ENCODE measurements at places on chromosomes 5 and 9. TPM values are rescaled to one million over a fixed set of nuclear protein-coding genes. Genes with fewer than 3 reads are reported as not detected.

The KIF3A gene
- total RNA-seq = 13.8 TPM

The RUSC2 gene
- 0.45 TPM for total RNA-seq

The AHRR gene
- 0.55 TPM for total RNA-seq

The TXNDC8 gene
- total RNA-seq = not detected

The NIPAL4 gene
- 0.49 TPM for total RNA-seq

The CARD6 gene
- 4.3 TPM for total RNA-seq

The RETREG1 gene
- 50.3 TPM for total RNA-seq

The N4BP3 gene
- 5.1 TPM for total RNA-seq

The MIGA2 gene
- 95.7 TPM for total RNA-seq

The ASB6 gene
- 28.4 TPM for total RNA-seq

The FREM1 gene
- total RNA-seq = not detected

The BRD8 gene
- total RNA-seq = 29.5 TPM

The INSYN2B gene
- not detected for total RNA-seq

The NKD2 gene
- 0.23 TPM for total RNA-seq

The TSSK1B gene
- not detected for total RNA-seq

The TAF1L gene
- not detected for total RNA-seq

The PDCD1LG2 gene
- 0.54 TPM for total RNA-seq

The SLC6A7 gene
- not detected for total RNA-seq

The ARL14EPL gene
- not detected for total RNA-seq

The TNFSF15 gene
- not detected for total RNA-seq

The GRM6 gene
- total RNA-seq = not detected

The CER1 gene
- total RNA-seq = not detected

The RFESD gene
- total RNA-seq = 4.2 TPM

The ATP10B gene
- 0.07 TPM for total RNA-seq

The CSF2 gene
- total RNA-seq = not detected

The PCDHGB1 gene
- 0.13 TPM for total RNA-seq

The DMRTA1 gene
- 0.03 TPM for total RNA-seq

The NR2F1 gene
- total RNA-seq = not detected

The DMGDH gene
- total RNA-seq = 1.2 TPM

The ADAMTS2 gene
- total RNA-seq = not detected

The C5orf34 gene
- 1.1 TPM for total RNA-seq

The KIF20A gene
- total RNA-seq = 0.67 TPM

The HAPLN1 gene
- not detected for total RNA-seq

The VCAN gene
- total RNA-seq = 1.1 TPM

The C9orf153 gene
- total RNA-seq = 0.44 TPM

The ITK gene
- total RNA-seq = 342 TPM

The GPR21 gene
- total RNA-seq = 0.23 TPM

The AQP7 gene
- total RNA-seq = 1.4 TPM

The CFAP77 gene
- not detected for total RNA-seq

The RNF224 gene
- total RNA-seq = not detected

The GABRA1 gene
- not detected for total RNA-seq

The ERBIN gene
- total RNA-seq = 107 TPM

The PAEP gene
- total RNA-seq = not detected

The CDKN2A gene
- total RNA-seq = 4.4 TPM

The IFNA2 gene
- total RNA-seq = not detected

The MEIKIN gene
- not detected for total RNA-seq

The PCDHA9 gene
- not detected for total RNA-seq

The RMI1 gene
- total RNA-seq = 2.3 TPM

The PCDHGA11 gene
- total RNA-seq = not detected

The PCDHGA2 gene
- total RNA-seq = not detected

The UGT3A1 gene
- not detected for total RNA-seq

The CDH12 gene
- not detected for total RNA-seq

The BTNL8 gene
- not detected for total RNA-seq

The WDR31 gene
- 0.42 TPM for total RNA-seq

The NR5A1 gene
- not detected for total RNA-seq

The GLE1 gene
- 16.9 TPM for total RNA-seq

The FBXL7 gene
- total RNA-seq = 0.06 TPM

The INSL4 gene
- total RNA-seq = not detected

Data from T-cell (primary cell).